ENCODE measurements at places on chromosomes 4 and X.

- no peak for DNase-seq
Measured at GRCh38 chr4:111393781-111394180, 751.5 kb upstream of the FAM241A start.

DNA sequence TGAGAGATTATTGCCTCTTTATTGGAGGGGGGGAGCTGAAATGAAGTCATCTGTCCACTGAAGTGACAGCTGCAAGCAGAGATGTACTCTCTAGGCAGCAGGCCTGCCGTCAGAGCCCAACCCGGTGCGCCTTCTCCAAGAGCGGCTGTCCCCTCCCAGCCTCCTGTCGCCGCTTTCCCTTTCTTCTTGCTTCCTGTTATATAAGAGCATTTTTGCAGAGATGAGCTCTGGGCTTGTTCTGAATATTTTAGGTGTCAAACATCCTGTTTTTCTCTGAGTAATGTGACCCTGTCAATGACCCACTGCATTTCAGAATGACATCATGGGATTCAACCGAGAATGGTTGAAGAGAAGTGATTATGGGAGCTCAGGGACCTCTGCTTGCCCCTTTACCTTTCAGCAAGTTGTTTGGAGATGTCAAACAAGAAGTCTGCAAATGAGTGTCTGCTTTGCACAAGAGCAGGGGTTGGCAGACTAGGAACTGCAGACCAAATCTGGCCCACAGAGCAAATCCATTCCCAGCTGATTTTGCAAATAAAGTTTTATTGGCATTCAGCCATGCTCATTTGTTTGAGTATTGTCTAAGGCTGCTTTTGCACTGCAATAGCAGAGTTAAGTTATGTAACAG, 79.9 kb downstream of the SLC9A6 start:
- DNase-seq, result no peak

GRCh38 chr4:181770971-181771370, 472.2 kb upstream of the TENM3 start:
- DNase-seq, result no peak

DNA sequence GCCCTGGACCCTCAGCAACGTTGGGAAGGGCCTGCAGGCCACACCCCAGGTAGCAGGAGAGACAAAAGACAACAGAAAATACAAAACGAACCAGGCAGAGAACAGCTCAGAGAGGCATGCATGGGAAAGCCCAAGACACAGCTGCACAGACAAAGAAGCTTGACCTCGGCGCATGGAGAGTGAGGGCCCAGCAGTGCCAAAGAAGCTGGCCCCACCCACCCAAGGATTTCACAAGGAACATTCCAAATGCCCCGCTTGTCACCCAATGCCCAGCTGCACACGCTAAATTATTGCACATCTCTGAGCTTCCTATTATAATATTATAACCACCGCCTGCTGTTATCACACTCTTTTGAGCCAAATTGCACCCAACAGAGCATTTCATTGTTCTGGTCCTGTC, 147.7 kb upstream of the TBL1X start:
- DNase-seq, result no peak

GRCh38 chr4:74642006-74642405, 152.3 kb downstream of the BTC start:
- no peak for DNase-seq

GRCh38 chr4:1416948-1417260, 10.7 kb upstream of the NKX1-1 start:
- DNase-seq, result no peak

GRCh38 chrX:17549107-17549651, 174.2 kb downstream of the NHS start:
- no peak for DNase-seq

DNA sequence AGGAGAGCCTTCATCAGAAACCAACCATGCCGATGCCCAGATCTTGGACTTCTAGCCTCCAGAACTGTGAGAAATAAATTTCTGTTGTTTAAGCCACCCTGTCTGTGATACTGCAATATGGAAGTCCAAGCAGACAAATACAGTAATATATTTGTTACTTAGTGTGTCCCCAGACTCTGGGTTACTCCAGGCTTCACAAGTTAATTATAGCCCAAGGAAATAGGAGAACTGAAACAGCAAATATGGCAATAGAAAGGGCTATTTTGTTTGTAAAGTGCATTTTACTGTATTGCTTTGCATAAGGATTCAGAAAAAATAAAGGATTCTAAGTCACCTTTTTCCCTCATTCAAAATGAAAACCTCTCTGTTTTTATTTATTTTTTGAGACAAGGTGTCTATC, 15.7 kb downstream of the TIGD4 start:
- no peak for DNase-seq

DNA sequence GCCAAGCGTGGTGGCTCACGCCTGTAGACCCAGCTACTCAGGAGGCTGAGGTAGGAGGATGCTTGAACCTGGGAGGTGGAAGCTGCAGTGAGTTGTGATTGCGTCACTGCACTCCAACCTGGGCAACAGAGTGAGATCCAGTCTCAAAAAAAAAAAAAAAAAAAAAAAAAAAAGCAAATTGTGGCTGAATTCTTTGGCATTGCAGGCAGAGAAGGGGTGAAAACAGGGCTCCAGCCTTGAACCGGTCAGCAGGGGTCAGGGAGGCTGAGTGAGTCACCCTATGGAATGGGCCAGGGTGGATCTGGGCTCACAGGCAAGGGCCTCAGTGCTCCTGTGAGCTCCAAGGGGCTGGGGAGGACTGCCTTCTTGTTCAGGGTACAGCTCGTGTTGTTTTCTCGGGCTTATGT, 13.2 kb upstream of the FAM3A start:
- DNase-seq, result no peak

DNA sequence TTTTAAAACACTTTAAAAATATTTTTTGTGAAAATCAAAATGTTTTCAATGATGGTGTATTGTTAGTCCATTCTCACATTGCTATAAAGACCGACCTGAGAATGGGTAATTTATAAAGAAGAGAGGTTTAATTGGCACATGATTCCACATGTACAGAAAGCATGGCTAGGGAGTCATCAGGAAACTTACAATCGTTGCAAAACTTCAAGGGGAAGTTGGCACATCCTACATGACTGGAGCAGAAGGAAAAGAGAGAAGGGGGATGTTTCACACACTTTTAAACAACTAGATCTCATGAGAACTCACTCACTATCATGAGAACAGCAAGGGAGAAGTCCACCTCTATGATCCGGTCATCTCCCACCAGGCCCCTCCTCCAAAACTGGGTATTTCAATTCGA, 110.7 kb downstream of the TMEM47 start:
- no peak for DNase-seq

GRCh38 chrX:126994032-126994600, 174.6 kb downstream of the PRR32 start:
- no peak for DNase-seq

- no peak for DNase-seq
Measured at GRCh38 chr4:14596028-14596427, 406.3 kb upstream of the CPEB2 start.

DNA sequence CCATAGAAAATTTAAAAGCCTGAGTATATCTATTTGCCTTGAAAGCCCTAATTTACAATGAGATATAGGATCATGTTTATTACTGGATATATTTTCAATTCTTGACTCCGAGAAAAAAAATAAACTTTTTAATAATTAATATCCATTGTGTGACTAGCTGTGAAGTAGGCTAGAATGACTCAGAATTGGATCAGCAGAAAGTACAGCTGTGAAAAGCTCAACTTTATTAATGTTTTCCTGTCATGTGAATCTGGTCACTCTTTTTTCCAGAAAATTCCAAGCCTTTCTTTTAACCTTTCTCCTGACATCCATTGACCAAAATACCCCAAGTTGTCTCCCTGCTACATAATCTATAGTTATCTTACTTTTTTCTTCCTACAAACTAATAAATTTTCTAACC, 171.8 kb upstream of the PACRGL start:
- no peak for DNase-seq

GRCh38 chr4:147944249-147944648, 212.4 kb downstream of the ARHGAP10 start:
- no peak for DNase-seq

GRCh38 chrX:102042372-102043325, 82.8 kb upstream of the TCEAL2 start:
- DNase-seq, result no peak

DNA sequence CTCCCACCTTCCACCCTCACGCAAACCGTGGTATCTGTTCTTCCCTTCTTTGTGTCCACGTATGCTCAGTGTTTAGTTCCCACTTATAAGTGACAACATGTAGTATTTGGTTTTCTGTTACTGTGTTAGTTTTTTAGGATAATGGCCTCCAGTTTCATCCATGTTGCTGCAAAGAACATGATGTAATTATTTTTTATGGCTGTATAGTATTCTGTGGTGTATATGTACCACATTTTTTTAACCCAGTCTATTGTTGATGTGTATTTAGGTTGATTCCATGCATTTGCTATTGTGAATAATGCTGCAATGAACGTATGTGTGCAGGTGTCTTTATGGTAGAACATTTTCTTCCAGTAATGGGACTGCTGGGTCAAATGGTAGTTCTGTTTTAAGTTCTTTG, 228.1 kb downstream of the FBXO8 start:
- DNase-seq, result no peak

DNA sequence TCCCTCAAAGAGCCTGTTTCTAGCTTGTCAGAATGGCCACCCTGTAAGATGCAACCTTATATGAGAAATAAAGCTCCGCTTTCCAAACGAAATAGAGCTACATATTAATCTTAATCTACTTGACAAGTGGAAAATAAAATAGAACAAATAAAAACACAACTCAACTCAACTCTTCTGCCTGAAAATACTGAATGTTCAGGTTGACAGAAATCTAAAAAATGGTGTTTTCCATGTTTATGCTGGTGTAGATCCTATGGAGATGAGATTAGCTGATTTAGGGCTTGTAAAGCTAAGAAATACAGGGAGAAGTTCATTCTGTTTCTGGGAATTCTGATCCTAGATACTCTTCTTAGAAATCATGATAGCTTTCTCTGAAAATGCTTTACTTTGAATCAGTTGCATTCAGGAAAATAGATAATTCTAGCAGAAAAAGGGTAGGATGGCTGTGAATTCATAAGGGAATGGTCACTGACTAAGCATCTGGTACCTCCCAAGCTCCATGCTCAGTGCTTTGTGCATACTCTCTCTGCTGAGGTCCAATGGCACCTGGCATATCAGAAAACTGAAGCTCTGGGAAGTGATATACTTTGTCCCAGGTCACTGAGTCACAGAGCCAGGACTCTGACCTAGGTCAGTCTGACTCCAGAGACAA, 89.2 kb upstream of the EXOC1L start:
- no peak for DNase-seq

DNA sequence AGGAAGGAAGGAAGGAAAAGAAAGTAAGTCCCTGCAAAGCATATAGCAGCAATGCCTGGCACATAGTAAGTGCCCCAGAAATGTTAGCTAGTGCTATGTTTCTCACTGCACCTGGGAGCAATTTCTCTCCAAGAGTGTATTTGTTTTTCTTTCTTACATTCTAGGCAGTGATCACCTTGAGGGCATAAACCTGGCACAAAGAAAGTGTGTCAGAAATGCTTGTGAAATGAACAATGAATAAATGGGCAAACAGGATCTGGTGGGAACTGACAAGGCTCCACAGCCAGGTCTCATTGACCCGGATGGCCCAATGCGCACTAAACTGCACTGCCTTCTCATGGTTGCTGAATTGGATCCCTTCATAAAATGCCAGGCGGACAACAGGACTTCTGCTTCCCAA, 316.4 kb downstream of the LDB2 start:
- no peak for DNase-seq

GRCh38 chr4:63063760-63064159, 1345.5 kb downstream of the TECRL start:
- no peak for DNase-seq

DNA sequence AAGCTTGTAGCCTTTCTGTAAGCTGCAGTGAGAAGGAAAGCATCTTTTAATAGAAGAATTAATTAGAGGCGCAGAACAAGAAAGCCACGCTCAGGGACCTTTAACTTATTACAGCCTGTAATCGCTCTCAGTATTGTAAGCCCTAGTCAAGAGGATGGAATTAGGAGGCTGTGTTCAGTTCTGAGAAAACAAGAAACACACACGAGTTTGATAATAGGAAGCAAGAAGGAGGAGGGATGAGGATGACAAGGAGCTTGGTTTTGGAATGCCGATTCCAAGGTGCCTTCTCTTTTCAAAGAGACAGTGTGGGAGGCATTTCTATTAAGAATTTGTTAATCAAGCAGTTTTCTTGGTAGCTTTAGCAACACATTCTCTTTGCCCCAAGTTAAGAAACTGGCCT, 69.3 kb downstream of the NYX start:
- no peak for DNase-seq

DNA sequence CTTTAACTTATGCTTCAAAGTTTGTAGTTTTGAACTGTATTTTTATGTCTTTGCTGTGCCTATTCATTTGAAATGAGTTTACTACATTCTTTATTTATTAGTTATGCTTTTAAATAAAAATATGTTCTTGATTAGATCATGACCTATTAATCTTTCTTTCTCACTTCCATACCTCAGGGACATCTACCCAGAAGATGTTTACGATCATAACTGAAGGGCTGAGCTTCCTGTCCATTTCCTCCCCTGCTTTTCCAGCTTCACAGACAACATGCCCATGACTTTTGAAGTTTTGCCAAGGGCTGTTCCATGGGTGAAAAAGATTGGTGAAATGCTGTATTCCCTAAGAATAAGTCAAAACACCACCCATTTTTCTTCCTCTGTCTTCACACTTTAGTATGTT, 99.7 kb upstream of the DDIT4L start:
- DNase-seq, result no peak

DNA sequence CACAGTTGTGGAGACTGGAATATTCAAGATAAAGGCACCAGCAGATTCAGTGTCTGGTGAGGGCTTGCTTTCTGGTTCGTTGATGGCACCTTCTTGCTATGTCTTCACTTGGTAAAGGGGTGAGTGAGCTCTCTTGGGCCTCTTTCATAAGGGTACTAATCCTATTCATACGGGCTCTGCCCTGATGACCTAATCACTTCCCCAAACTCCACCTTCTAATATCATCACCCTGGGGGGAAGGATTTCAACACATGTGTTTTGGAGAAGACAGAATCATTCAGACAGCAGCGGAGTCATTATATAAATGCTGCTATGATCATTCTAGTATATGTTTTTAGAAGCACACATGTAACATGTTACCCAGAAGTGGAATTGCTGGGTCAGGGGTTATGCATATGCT, 295.3 kb upstream of the CTSO start:
- no peak for DNase-seq

GRCh38 chr4:108119199-108119800, 49.4 kb downstream of the LEF1 start:
- DNase-seq, result no peak

DNA sequence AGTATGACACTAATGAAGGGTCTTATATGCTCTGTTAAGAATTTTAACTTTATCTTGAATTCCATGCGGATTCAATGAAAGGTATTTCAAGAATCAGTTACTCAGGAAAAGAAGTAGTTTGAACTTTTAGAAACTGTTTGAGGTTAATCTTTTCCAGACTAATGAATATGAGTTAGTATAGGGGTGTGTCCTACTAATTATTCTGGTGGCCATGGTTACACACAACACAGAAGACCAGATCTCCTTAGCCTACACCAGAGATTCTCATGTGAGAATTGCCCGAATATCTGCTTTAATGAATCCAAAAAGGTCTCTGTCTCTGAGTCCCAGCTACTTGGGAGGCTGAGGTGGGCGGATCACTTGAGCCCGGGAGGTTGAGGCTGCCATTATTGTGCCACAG, 100.4 kb downstream of the MMRN1 start:
- DNase-seq, result no peak
